Esophagus (tissue), 2 donors: ENCODE measurements at places on chromosomes 5 and 9. TPM values are rescaled to one million over a fixed set of nuclear protein-coding genes. Genes with fewer than 3 reads are reported as not detected.

Gene TNFSF15
- 0.79 TPM for polyA plus RNA-seq

Gene GGTA1
- 24.2 TPM for polyA plus RNA-seq

Gene SLC27A6
- 3.9 TPM for polyA plus RNA-seq

Gene CHMP5
- 64.2 TPM for polyA plus RNA-seq

Gene GLRA1
- not detected for polyA plus RNA-seq

Gene IFNK
- polyA plus RNA-seq: not detected

Gene SLC6A19
- polyA plus RNA-seq: not detected

Gene PKD2L2
- polyA plus RNA-seq: not detected

Gene CATSPER3
- polyA plus RNA-seq: 0.55 TPM

Gene GPRIN1
- polyA plus RNA-seq: 0.43 TPM

Gene APBA1
- 0.82 TPM for polyA plus RNA-seq
